ENCODE measurements at places on chromosomes 4 and X.

- no peak for DNase-seq
Measured at GRCh38 chr4:122252584-122252983, 100.5 kb downstream of the BLTP1 start.

DNA sequence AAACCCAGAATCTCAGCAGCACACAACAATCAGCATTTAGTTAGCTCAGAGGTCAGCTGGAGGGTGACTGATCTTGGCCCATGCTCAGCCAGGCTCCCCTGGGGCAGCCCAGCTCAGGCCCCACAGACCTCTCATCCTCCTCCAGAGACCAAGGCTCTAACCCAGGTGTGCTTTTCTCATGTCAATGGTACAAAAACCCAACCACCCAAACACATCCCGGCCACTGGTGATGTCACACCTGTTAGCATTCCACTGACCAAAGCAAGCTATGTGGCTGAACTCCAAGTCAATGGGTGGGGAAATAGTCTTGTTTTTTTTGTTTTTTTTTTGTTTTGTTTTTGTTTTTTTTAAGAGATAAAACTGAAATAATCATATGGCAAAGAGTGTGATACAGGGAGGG is 77.5 kb downstream of the CYTL1 start:
- DNase-seq = no peak

DNA sequence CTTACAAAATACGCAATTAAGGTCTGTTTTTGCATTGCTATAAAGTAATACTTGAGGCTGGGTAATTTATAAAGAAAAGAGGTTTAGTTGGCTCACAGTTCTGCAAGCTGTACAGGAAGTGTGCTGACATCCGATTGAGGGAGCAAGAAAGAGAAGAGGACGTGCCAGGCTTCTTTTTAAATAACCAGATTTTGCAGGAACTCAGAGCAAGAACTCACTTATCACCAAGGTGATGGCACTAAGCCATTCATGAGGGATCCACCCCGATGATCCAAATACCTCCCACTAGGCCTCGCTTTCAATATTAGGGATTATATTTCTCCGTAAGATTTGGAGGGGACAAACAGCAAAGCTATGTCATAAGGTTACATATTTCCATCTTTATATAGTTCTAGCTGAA is 456.7 kb downstream of the GLUD2 start:
- DNase-seq = no peak

GRCh38 chr4:88900432-88900831 is 156.6 kb downstream of the FAM13A start:
- no peak for DNase-seq

DNA sequence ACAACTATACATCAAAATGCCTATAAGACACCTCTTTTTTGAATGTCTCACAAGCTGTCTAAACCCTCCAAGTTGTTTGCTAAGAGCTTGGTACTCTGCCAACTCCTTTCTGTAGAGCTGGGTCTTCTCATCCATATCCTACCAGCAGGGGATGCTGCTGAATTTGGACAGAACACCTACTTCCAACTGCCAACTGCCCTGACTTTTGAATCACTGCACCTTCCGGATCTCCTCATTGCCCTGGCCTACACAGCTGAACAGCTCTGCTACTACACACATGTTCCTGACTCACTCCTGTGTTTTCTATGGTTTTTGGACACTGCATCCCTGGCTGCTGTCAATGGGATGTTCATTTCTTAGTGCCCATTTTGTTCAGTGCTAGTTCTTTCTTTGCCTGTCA is 18.7 kb downstream of the FAM184B start:
- peak; percentile 32 for DNase-seq

DNA sequence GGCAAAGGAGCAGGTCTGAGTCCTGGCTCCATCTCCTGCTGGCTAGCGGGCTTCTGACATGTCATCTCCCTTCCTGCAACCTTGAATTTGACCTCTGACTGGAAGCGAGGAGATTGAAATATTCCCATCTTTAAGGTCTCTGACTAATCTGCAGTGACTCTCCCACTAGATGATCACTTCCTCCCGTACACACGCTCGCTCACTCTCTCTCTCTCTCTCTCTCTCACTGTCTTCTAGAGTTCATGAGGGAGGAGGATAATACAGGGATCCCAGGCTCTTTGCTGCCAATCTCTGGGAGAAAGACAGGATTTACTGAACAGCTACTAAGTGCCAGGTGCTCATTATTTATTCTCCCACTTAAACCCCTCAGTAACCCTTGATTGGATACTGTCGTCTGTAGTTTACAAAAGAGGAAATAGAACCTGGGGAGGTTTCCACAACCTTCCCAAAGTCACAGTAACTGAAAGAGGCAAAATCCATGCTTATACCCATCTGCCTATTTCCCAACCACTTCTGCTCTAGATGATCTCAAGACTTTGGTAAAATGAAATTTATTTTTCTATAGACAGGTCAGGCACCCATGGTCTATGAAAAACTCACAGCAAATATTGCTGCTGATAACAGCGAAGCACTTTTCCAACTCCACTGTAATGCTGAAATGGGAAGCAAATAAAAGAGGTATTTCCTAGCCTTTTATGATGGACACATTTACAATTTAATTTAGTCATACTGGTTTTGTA is 193.5 kb upstream of the C1QTNF7 start:
- no peak for DNase-seq

- no peak for DNase-seq
Measured at GRCh38 chrX:153349952-153350351, 16.0 kb downstream of the ZNF275 start.

- no peak for DNase-seq
Measured at GRCh38 chr4:56880572-56880971, 27.1 kb upstream of the REST start.

GRCh38 chr4:26583538-26583864 is 383 bp upstream of the TBC1D19 start:
- DNase-seq = no peak

GRCh38 chr4:168321006-168321405 is 2.5 kb upstream of the DDX60 start:
- no peak for DNase-seq

DNA sequence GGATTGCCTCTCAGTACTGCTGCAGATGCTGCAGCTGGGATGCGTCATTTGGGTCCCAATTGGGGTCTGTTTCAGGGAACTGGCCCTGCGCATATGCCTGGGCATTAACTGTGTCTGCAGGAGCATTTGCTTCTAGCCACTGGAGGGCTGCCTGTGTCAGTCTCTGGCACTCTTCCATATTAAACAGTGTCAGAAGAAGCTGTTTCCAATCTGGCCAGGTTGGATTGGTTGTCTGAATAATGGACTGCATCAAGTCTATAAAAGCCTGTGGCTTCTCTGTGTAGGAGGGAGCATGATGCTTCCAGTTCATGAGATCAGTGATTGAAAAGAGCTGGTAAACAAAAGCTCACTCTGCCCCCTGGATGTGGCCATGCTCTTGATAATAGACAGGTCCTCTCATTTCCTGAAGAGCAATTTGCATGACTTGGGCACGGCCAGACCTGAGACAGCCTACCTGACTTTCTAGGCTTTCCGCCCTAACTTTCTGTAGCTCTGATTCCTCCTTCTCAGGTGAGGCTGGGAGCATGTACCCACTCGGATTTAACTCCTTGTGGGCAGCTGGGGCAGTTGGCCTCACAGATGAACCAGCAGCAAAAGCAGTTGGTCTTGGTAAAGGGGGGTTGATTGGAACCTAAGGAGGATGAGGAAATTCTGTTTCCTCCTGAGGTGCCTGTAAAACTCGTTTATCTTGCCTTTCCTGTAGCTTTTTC is 29.2 kb downstream of the SULT1E1 start:
- peak; percentile 26 for DNase-seq

- peak; percentile 80 for DNase-seq
Measured at GRCh38 chr4:105619188-105619931, 66.9 kb downstream of the ARHGEF38 start.

GRCh38 chr4:150251752-150252190 is 173.5 kb downstream of the DCLK2 start:
- DNase-seq = peak; percentile 57

DNA sequence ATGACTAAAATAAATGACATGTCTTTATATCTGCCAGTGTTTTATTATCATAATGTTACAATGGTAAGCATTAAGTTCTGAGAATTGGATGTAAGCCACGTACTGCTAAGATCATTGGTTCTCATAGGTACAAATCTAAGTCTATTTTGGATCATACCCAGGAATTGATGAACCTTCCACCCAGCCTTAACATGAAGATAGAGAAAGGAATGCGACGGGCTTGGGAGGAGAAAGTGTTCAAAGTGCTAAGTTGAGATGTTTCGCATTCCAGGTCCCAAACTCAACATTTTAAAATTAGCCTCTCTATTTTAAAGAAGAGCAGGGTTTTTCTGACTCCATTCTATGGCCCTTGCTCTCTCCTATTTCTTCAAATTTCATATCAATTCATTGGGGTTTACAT is 54.9 kb upstream of the FRAS1 start:
- DNase-seq = no peak

GRCh38 chr4:120857312-120857711 is 65.2 kb downstream of the PRDM5 start:
- DNase-seq = no peak

DNA sequence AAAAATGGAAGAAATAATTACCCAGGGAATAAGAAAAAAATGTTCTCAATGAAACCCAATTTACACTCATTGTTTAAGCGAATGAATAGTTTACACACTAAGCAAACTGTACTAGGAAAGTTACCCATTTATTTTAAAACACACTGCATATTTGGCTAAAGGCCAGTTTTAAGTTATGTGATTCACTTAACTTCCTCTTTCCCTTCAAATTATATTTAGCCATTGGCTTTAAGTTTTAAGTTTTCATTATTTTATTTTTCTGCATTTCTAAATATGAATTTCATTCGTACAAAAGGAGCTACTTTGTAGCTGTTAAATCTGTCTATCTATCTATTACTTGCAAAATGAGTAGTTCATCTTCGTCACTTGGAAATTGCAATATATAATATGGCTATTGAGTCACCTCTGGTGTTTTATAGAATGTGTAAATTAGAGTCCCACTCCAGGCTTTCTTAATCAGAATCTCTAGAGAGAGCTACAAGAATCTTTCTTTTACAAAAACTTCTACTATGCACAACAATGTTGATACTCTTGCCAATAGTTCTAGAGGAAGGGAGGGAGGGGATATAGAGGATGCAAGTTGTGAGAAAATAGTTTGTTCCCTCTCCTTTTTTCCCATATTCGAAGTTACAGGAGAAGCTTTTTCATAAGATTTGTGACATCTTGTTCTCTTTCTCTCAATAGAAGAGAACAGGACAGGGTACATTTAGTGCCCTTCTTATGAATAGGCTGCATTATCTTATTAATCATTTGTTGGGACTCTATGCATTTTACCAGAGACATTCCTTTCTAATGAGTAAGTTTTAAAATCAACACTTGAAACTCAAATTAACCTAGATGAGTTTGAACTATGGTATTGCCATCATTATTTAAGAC is 41.8 kb downstream of the SULT1B1 start:
- no peak for DNase-seq

DNA sequence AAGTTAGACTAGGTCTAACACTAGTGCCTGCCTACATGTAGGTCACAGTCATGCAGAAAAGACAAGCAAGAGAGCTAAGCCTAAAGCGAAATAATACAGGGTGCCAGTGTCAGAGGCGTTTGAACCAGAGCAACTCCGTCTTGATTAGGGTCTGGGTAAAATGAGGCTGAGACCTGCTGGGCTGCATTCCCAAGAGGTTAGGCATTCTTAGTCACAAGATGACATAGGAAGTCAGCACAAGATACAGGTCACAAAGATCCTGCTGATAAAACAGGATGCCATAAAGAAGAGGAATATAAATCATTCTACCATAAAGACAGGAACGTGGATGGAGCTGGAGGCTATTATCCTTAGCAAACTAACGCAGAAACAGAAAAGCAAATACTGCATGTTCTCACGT is 120.9 kb downstream of the BEND2 start:
- DNase-seq = no peak

GRCh38 chr4:129545599-129546278 is 449.8 kb downstream of the C4orf33 start:
- DNase-seq = peak; percentile 63

GRCh38 chr4:30939069-30939468 is 218.9 kb downstream of the PCDH7 start:
- DNase-seq = no peak

DNA sequence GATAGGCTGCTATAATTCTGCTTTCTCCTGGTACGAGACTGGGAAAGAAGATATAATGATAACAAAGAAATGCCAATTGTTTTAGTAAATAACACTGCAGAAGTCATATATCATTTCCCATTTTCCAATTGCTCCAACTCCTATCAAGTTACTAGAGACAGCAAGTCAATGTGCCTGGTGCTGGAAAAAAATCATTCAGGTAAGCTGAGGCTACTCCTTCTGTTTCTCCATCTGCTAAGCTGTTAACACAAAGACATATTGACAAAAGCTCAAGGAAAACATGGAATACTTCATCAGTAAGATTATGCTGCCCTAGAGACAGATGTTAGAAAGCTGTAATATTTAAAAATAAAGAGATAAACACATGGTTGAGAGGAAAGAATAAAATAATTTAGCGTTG is 10.0 kb downstream of the NAA11 start:
- no peak for DNase-seq

DNA sequence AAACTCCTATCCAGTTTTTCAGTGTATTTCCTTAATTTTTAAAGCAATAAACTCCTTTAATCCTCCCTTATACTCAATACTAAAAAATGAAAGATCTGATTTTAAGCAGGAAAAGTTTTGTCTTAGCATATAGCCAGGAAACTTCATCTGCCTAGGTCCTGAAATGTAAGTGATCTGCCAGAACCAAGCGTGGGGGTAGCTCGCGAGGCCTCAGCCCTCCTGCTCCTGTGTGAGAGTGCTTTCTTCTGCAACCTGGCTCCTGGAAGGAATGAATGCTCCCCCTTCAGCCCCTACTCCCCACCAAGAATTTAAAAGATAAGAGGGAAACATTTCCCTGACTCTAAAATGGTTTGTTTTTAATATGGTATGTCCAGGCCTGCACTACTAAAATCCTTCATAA is 160.1 kb downstream of the CBR4 start:
- no peak for DNase-seq

GRCh38 chr4:182699201-182699600 is 218.0 kb downstream of the DCTD start:
- DNase-seq = no peak

DNA sequence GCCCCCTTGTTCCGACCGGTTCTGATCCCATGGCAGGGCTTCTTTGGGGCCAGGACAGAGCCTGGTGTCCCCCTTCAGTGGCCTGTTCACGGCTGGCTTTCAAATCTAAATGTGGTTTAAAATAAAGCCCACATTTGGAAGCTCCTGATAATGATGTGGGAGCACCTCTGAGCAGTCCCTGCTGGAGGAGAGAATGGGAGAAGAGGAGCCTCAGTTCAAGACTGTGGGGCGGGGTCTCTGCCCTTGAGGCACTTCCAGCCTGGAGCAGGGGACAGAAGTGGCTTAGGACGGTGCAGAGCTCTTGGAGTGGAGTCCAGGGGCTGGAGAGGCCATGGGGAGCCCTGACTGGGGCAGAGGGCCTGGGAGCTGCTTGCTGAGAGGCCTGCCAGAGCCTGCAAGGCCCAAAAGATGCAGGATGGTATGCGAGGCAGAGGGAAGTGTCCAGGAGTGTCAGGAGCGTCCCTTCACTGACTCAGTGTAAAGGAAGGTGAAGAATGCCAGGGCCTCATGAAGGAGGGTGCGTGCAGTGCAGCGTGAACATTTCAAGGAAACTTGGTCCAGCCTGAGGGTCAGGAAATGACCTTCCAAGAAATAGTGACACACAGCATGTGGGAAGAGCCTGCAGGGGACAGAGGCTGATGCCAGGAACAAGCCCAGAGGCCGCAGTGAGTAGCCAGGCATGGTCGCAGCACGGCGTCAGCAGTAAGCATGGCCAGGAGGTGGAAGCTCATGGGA is 21.1 kb upstream of the TADA2B start:
- no peak for DNase-seq

- no peak for DNase-seq
Measured at GRCh38 chr4:10299601-10300000, 157.6 kb downstream of the ZNF518B start.

All from BE2C (cell line).